Tracheal epithelial cell (primary cell): ENCODE measurements at places on chromosomes 6 and 20. TPM values are rescaled to one million over a fixed set of nuclear protein-coding genes. Genes with fewer than 3 reads are reported as not detected.

LY6G5B gene
- under 0.01 and 0.43 TPM in 2 replicates for total RNA-seq

THBS2 gene
- total RNA-seq = 0.85 and 10.6 TPM in 2 replicates

HLA-DMB gene
- total RNA-seq = 0.64 and 0.96 TPM in 2 replicates

KCNQ2 gene
- total RNA-seq = not detected in 2 replicates

CDKN1A gene
- total RNA-seq = 384 and 499 TPM in 2 replicates

RPL10A gene
- 3,145 and 3,692 TPM in 2 replicates for total RNA-seq

SMAP1 gene
- 11.8 and 17.1 TPM in 2 replicates for total RNA-seq

ENPP1 gene
- under 0.01 and 0.72 TPM in 2 replicates for total RNA-seq

LY6G6C gene
- total RNA-seq = not detected in 2 replicates

RRAGD gene
- 5.5 and 15.4 TPM in 2 replicates for total RNA-seq

CLPSL2 gene
- not detected in 2 replicates for total RNA-seq

ZSCAN23 gene
- total RNA-seq = 1.1 and 1.9 TPM in 2 replicates

TUBB2A gene
- 14.9 and 76.6 TPM in 2 replicates for total RNA-seq

WFDC12 gene
- total RNA-seq = 0.96 TPM in 1 of 2 replicates, not detected in the other

OTOR gene
- total RNA-seq = not detected in 2 replicates

FHL5 gene
- total RNA-seq = not detected in 2 replicates

RAMACL gene
- 0.21 and 0.72 TPM in 2 replicates for total RNA-seq

OPRM1 gene
- not detected in 2 replicates for total RNA-seq

GSTA2 gene
- not detected in 2 replicates for total RNA-seq

PRR18 gene
- total RNA-seq = under 0.01 TPM in 1 of 2 replicates, not detected in the other
